ENCODE measurements at places on chromosomes 7 and 10.

- DNase-seq: no peak
Measured at GRCh38 chr7:138033241-138033640, 31.4 kb upstream of the CREB3L2 start.

DNA sequence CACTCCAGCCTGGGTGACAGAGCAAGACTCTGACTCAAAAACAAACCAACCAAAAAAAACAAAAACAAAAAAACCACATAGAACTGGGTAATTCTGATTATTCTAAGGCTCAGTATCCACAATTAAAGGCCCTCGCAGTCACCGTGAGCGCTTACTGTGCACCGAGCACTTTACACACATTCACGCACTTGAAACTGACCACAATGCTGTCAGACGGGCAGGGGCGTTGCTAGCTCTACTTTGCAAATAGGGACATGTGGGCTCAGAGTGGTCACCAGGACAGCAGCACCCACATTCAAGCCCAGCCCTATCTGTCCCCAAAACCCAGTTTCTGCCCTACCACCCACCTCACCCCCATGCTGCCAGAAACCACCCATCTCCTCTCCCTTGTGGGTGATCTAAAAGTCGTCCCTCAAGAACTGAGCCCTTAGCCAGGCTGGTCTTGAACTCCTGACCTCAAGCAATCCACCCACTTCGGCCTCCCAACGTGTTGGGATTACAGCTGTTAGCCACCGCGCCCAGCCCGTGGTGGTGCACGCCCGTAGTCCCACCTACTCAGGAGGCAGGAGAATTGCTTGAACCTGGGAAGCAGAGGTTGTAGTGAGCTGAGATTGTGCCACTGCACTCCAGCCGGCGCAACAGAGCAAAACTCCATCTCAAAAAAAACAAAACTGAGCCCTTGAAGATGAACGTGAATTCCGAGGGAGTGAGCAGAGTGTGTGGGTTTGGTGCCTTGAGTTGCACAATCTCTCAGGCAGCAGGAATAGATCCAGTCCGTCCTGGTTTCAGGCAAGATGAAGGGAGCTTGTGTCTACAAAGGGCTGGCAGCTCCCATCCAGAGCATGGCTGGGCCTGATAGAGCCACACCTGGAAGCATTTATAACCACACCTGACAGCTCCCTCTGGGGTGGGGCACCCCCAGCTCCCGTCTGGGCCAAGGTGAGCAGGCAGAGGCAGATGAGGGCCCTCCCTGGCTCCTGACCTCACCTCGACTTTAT is 5.4 kb upstream of the HSPB1 start:
- DNase-seq: no peak

GRCh38 chr7:27118580-27118979 is 12.0 kb downstream of the HOXA4 start:
- DNase-seq: no peak

- DNase-seq: no peak
Measured at GRCh38 chr10:121080281-121080891, 229.2 kb downstream of the WDR11 start.

DNA sequence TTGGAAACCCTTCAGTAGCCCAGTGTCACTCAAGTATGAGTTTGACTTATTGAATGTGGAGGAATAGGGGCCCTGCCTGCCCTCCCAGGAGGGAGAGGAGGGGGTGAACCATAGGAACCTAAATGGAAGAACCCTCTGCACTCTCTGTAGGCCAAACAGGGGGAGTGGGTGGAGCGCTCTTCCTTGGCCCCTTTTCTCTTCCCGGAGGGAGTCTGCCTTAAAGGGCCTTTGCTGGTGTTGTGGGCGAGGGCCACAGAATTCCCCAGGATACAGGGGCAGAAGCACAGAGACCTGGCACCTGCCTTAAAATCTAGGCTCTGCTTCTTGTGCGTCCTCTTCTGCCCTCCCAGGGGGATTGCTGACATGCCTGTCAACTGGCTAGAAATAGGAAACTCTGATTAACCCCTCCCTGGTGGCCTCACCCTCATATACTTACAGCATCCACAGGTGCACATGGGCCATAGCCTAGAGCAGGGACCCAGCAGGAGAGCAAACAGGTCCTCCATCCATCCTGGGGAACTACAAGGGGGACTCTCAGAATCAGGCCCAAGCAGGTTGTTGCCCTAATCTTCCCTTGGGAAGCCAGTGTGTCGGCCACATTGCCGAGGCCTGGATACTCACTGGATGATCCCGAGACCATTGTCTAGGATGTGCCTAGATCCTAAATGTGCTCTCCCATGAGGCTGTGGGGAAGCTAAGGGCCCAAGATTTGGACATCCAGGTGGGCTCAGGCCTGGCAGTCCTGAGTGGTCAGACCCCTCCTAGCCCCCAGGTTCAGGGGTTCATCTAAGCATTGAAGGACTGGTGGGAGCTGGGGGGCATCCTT is 3.4 kb downstream of the TRIM8 start:
- DNase-seq: no peak

DNA sequence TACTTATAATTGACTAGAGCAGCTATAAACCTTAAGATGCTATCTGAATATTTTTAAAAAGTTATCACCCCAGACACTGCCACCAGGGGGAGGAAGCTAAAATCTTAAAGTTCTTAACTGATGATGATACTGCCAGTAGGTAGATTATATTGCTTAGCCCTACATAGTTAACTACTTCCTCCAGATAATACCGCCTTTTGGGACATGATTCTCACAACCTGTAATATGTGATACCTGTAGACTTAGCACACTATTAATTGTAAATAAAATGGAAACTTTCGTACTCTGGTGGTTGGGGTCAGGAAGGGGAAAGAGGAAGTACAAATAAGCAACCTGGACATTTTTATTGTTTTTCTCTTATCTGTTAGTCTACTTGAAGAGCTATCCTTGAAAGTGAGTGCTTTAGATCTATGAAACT is 268.9 kb downstream of the ADK start:
- DNase-seq: no peak

- DNase-seq: peak; percentile 34
Measured at GRCh38 chr7:134140889-134141867, 14.0 kb downstream of the LRGUK start.

DNA sequence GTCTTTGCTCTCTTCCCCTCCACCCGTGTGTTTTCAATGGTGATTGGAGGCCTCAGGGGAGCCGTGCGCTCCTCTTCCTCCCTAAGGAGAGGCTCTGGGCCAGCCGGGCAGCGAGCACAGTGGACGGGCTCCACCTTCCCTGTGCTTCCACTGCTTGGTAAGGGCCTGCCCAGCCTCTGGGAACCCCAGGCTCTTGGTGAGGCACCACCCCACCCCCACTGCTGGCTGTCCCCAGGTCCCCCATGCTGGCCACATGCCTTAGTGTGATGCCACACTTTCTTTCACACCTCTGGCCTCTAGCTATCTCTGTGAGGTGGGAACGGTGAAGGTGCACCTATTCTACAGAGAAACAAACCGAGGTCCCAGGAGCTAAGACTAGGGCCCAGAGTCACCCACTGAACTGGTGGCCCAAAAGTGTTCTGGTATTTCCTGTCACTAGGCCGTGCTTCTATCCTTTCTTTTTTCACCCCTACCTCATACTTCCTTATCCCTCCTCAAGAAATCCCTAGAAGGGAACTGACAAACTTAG is 53.3 kb downstream of the UNC5B start:
- DNase-seq: no peak

DNA sequence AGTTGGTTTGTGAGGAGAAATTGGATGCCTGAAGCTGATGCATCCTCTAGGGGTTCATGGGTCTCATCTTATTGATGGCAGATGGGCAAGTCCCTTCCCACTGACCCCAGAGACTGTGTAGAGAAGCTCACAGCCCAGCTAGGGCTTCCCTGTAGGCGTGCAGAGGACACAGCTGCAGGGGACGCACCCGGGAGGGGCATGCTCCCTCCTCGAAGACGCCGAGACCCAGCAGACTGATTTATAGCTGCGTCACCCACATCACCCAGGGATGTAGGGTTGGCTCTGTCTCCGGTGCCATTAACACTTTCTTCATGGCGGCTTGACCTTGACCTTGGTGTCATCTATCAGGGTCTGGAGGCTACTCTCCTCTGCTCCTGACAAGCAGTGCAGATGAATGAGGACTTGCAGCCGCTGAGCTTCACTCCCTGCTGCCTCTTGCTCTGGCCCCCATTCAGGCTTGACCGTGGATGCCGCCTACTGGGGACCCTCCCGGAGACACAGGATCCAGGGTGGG is 549.7 kb downstream of the TCERG1L start:
- no peak for DNase-seq

DNA sequence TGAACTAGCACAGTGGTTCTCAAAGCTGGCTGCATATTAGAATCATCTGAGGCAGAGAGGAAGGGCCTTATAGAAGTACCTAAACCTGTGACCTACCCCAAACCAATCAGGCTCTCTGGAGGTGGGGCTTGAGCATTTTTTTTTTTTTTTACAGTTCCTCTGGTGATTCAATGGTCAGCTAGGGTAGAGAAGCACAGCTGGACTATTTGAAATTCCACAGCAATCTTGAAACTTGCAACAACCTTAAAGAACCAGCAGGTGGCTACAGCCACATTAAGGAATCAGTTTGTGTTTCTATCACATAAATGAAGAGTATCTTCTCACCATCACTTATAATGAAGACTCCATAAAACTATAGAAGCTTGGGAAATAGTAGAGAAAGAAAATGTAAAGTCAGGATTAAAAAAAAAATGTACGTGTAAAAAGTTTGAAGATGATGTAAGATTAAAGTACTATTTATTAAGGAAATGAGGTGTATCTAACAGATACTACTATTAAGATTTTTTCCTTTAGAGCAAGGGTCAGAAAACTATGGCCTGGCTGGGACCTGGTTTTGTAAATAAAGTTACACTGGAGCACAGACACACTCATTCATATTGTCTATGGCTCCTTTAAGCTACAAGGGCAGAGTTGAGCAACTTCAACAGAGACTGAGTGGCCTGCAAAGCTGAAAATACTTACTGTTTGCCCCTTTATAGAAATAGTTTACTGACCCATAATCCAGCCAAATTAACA is 3.8 kb downstream of the RTKN2 start:
- peak; percentile 82 for DNase-seq

GRCh38 chr7:6165075-6165474 is 107.3 kb downstream of the CYTH3 start:
- no peak for DNase-seq

DNA sequence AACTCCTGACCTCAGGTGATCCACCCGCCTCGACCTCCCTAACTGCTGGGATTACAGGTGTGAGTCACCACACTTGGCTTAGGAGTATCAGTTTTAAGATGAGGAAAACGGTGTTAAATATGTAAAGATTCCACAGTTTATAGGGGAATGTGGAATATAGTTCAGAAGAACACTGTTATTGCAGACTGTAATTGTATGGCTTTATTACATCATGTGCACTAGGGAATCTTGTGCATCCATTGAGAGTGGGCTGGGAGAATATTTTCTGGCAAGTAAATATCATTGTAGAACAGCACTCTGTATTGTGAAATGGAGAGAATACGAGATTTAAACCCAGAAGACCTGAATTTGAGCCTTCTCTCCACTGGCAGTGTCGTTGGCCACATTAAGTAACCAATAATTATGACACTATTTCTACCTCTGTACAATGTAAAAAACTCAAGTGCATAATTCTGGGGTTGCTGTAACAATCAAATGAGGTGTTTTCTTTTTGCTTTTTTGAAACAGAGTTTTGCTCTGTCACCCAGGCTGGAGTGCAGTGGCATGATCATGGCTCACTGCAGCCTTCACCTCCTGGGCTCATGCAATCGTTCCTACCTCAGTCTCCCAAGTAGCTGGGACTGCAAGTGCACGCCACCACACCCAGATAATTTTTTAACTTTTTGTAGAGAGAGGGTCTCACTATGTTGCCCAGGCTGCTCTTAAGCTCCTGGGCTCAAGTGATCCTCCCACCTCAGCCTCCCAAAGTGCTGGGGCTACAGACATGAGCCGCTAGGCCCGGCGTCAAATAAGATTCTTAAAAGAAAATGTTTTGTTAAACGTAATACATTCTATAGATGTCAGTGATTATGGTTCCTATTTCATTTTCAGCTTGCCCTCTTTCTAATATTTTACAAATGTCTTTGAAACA is 12.0 kb upstream of the PARD3 start:
- DNase-seq: no peak

- peak; percentile 71 for DNase-seq
Measured at GRCh38 chr7:99374111-99375064, at the start of gene ARPC1B. TSS of gene ARPC1B (plus strand) at chr7:99374730. CDS start at chr7:99385715, 10,985 bp downstream.

DNA sequence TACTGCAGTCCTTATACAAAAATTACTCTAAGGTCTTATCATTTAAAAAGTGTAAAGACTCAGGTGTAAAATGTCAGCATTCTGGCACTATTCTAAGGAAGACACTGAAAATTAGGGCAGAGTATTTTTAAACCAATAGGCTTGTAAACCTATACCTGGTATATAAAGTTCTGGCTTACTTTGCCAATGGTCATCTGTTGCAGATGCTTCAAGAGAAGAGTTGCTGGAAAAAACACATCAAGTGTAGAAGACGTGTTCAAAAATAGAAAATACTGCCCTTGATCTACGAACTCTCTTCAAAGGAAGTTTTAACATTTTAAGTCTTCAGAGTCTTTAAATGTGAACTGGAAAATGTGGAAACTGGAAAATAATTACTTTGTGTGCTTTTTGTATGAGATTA is 23.9 kb downstream of the NT5C3A start:
- no peak for DNase-seq

DNA sequence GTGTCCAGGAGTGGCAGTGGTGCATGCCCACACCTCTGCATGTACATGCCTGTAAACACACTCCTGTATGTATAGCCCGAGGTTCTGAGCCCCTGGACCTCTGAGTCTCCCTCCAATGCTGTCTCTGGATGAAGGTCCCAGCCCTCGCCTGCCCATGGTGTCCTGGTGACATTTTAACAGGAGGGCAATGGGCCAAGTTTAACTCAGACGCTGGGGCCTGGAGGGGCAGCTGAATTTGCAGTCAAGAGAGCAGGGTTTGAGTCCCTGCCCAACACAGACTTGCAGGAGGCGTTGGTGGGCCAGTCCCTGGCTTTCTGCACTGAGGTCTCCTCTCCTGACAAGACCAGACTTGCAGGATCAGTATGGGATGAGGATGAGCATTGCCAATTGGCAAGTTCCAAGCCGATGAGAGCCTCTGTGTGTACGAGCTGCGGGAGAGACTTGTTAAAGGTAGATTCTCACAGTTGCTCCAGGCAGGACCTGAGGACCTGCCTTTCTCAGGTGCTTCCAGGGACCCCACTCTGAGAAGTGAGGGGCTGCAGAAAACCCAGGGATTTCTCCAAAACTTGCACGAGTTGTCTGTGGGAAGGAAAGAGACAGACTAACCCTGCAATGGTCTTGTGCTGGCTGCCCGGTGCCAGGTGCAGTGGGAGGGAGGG is 141.9 kb downstream of the ELFN1 start:
- DNase-seq: no peak

DNA sequence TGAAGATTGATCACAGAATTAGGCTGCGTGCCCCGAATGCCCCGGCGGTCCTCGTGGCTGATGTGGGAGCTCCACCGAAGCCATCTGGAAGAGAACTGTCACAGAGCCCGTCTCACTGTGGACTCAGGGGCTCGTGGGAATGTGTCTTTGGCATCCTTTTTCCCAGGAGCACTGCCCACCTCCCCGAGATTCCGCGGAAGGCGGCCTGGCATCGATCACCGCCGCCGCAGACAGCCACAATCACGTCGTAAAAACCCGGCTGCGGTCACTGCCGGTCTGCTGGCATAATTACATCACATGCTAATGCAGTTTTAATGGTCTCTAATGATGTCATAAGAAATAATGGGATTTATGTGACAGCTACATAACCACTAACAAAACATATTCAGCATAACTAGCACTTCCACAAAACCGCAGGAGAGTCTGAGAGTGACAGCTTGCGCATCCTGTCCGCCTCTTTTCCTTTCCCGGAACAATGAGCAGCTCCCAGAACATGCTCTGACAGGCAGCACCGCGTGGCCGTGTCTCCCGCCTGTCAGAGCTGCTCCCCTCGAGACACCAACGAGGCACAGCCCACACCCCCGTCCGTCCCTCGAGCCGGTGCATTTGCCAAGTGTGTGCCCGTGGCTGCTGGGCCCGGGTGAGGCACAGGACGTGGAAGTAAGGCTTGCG is 490.0 kb downstream of the PTPRN2 start:
- DNase-seq: no peak
